ENCODE measurements at places on chromosomes 3 and 15.
A peak's percentile ranks its signal among the peaks of the same experiment; 100 is the strongest.

GRCh38 chr15:64791401-64791800 is 16.0 kb upstream of the RBPMS2 start:
- no peak for DNase-seq

- DNase-seq: no peak
Measured at GRCh38 chr15:83692746-83693581, 39.0 kb downstream of the ADAMTSL3 start.

- DNase-seq: no peak
Measured at GRCh38 chr3:138461896-138462295, 27.5 kb downstream of the ESYT3 start.

DNA sequence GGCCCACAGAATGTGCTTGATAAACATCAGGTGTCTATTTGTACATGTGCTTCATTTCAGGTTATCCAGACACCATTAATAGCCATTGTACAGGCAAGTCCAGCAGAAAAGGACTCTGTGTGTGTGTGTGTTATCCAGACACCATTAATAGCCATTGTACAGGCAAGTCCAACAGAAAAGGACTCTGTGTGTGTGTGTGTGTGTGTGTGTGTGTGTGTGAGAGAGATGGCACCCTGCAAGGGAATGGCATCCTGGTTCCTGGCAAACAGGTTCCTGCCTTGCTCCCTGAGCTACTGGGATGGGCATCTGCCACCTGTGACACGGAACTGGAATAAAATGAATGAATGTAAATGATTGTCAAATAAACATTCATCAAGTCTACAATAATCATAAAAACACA is 11.7 kb downstream of the SUCLG2 start:
- no peak for DNase-seq

- no peak for DNase-seq
Measured at GRCh38 chr15:67605871-67606270, 63.4 kb downstream of the MAP2K5 start.

GRCh38 chr3:87997298-87997697 is 61.5 kb downstream of the CGGBP1 start:
- DNase-seq: no peak

- no peak for DNase-seq
Measured at GRCh38 chr15:25884370-25884769, 21.2 kb upstream of the ATP10A start.

DNA sequence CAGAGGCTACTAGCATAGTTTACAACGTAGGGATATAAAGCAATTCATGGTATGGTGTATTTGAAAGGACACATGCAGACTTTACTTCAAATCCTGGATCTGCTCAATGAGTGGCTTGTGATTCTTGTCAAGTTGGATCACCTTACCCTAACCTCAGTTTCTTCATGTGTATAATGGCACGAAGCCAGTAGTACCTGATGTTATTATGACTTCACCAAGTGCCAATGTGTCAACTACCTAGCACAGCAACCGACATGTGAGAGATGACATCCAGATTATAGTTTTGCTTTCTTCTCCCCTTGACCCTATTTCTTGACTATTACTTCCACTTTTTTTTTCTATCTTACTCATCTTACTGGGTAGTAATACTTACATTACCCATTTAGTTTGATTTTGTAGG is 304.5 kb downstream of the RBMS3 start:
- DNase-seq: no peak

GRCh38 chr3:72082776-72083462 is 298.0 kb upstream of the PROK2 start:
- no peak for DNase-seq

GRCh38 chr3:113291572-113291971 is 80.2 kb downstream of the BOC start:
- no peak for DNase-seq

DNA sequence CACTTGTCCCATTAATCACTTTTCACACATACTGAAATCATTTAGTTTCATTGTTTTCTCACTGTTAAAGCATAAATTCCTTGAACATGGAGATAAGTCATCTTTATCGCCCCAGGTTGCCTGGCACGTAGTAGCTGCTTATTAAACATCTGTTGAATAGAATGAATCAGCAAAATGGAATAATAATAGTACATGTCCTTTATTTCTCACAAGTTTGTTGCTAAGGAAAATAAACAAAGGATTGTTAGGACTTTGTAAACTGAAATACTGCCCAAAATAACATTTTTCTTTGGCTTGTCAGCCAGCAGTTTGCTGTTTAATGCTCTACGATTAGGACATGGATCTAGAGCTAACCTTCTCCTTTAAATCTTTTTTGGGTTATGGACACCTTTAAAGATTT is 17.9 kb downstream of the SLC35A5 start:
- DNase-seq: peak; percentile 76

DNA sequence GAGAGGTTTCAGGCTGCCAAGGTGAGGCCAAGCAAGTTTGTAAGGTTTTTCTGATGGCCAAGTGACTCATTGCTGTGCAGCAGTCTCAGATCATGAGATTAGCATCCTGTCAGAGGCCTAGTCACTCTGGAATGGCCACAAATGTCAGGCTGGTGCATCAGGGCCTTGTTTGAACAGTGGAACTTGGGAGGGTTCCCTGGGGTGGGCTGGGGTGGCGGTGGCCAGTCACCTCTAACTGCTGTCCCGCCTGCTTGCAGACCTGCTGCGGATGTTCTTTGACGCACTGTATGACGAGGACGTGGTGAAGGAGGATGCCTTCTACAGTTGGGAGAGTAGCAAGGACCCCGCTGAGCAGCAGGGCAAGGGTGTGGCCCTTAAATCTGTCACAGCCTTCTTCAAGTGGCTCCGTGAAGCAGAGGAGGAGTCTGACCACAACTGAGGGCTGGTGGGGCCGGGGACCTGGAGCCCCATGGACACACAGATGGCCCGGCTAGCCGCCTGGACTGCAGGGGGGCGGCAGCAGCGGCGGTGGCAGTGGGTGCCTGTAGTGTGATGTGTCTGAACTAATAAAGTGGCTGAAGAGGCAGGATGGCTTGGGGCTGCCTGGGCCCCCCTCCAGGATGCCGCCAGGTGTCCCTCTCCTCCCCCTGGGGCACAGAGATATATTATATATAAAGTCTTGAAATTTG is 2.8 kb upstream of the FAM131A start:
- peak; percentile 93 for DNase-seq

DNA sequence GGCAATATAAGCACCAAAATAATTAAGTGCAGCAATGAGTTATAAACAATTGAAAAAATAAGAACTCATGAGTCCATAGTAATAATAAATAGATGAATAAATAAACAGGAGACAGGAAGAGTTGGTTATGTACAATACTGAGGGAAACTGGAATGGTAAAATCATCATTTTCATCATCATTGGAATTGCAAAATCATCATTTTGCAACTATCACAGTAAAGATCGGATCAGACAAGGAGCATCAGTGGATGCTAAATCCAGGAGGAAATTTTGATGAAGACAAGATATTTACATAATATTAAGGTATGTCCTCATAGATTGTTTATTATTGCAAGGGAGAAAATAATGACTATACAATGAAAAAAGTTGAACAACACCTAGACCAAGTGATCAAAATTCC is 38.8 kb upstream of the ACAN start:
- DNase-seq: no peak

DNA sequence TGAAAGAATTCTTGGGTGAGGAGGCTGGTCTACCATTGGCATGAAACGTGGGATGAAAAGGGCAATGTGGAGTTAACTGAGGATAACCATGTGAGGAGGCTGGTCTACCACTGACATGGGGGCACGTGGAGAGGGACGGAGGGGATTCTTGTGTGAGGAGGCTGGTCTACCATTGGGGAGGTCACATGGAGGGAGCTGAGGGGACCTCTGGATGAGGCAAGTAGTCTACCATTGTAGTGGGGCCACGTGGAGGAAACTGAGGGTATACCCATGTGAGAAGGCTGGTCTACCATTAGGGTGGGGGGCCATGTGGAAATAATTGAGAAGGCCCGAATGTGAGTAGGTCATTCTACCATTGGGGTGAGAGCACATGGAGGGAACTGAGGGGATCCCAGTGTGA is 154.1 kb downstream of the FBLN2 start:
- DNase-seq: no peak

- peak; percentile 57 for DNase-seq
Measured at GRCh38 chr3:53938645-53939044, 47.0 kb upstream of the SELENOK start.

- no peak for DNase-seq
Measured at GRCh38 chr3:143427631-143428030, 308.1 kb downstream of the CHST2 start.

DNA sequence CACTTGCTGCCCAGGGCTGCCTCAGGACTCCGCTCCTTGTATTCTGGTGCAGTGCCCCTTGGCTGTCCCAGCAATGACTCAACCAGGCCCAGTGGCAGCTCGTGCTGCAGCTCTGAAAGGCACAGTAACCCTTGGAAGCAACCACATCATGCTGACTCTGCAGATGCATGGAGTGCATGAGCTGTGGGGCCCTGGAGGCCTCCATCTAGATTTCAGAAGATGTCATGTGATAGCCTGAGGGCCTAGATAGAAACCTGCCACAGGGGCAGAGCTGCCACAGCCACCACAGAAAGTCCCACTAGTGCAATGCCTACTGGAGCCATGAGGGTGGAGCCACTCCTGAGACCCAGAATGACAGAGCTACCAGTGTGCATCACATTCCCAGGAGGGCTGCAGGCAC is 117.1 kb upstream of the SMAD3 start:
- peak; percentile 62 for DNase-seq

DNA sequence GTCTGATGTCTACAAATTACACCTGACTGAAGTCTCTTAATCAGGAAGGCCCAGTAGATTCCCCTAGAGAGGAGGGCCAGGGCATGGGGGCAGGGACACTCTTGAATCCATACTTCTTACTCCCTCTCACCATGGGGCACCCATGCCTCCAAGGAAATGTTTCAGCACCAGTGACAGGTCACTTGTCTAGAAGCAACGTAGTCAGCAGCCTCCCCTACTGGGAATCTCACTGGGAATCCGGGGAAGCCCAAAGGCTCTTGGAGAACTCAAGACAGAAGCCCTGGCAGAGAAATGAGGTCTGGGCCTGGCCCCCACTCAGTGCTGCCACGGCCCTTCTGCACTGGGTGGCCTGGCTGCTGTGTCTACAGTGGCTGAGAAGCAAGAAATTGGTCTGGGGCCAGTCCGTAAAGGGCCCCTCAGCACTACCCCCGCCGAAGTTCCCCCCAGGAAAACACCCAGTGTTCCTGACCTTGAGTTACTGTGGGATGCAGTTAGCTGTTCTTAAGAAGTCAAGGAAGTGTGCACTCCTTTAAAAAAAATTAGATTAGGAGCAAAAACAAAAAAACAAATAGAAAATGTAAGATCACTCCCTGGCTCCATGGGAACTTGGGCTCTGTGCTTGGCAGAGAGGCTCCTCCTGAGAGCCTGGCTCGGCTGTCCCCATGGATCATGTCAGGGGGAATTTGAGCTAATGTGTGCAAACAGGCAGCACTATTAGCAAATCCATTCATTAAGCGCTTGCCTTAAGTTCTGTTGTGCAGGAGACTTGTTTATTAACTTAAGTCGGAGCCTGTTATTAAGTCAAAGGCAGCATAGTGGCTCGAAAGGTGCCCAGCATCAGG is 5.4 kb upstream of the LINGO1 start:
- no peak for DNase-seq

DNA sequence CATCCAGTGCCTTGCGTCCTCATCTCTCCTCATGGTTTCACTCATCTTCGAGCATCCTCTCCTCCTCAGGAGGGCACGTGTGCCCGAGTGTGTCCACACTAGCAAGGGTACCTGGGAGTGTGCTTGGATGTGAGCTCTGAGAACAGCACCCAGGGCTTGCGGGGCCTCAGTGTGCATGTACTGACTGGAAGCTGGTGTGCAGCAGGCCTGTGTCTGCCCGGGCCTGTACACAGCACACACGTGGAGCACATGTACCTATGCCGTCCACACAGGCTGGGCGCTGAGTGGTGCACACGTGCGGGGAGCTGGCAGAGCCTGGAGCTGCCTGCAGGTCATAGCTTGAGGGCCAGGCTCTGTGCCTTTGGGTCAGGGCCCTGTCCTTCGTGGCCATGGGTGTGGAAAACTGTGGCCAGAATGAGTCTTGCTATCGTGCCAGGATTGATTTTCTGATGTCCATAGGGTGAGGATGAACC is 34.9 kb downstream of the TSPAN3 start:
- no peak for DNase-seq

DNA sequence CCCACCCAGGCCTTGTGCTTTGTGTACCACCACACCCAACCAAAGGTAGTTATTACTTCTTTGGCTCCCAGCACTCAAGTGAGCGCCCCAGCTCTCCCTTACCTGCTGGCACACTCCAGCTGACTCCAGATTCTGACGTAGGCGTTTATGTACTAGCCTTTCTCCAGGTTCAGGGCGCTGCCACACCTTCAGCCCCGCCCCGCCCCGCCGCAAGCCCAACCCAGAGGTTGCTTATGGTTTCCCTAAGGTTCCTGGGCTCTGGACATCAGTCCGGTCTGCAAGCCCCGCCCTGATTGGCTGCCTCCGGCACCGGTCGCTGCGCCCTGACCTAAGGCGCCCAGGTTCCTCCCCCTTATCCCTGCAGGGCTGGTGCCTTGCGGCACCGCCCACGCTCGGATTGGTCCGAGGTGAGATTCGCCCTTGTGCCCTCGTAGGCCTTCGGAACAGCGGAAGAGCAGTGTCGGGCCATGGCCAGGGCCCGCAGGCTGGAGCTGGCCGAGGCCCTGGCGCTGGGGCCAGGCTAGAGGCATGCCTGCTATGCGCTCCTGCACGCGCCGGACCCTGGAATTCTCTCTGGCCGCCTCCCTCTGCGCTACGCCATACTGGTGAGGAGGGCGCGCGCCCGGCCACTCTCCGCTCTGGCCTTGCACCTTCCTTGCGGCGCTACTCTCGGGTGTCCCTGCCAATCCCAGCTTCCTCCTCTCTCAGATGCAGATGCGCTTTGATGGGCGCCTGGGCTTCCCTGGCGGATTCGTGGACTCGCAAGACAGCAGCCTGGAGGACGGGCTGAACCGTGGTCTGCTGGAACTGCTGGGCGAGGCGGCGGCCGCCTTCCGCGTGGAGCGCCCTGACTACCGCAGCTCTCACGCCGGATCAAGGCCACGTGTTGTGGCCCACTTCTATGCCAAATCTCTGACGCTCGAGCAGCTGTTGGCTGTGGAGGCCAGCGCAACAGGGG is 19.8 kb upstream of the NUDT16 start:
- DNase-seq: no peak

DNA sequence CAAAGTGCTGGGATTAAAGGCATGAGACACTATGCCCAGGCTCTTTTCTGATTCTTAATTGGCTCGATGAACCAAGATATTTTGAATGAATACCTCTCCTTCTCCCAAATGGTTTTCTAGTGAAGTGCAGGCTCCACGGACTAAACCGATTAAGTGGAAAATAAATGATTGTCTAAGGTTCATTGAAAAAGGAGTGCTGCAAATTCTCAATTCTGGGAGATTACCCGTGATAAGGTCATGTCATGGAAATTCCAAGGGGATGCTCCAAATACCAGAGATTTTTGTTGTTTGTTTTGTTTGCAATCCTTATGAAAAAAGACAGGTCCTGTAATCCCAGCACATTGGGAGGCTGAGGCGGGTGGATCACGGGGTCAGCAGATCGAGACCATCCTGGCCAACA is 406.9 kb upstream of the TBL1XR1 start:
- no peak for DNase-seq

GRCh38 chr3:33023176-33024136 is 72.0 kb downstream of the CCR4 start:
- DNase-seq: no peak

Data from HFFc6 (cell line).